ENCODE measurements at places on chromosomes 13 and 19.

- H3K27me3 ChIP-seq: no peaks in the 10 kb centered on the region
- no peak overlapping the region for H3K27ac ChIP-seq
- H3K4me3 ChIP-seq: no peak overlapping the region
- no peaks in the 10 kb centered on the region for H3K36me3 ChIP-seq
- H3K4me1 ChIP-seq: no peaks in the 10 kb centered on the region
These were observed 621.2 kb upstream of the SPRY2 start for GRCh38 chr13:80962173-80962572.

- no peak overlapping the region for H3K4me3 ChIP-seq
- no peak overlapping the region for H3K27ac ChIP-seq
- DNase-seq: no peak
- peaks cover 2% of the 10 kb centered on the region for H3K36me3 ChIP-seq
- H3K4me1 ChIP-seq: no peaks in the 10 kb centered on the region
- no peaks in the 10 kb centered on the region for H3K27me3 ChIP-seq
These were observed 38.4 kb upstream of the ADGRE5 start for GRCh38 chr19:14342809-14343208.

- no peaks in the 10 kb centered on the region for H3K4me1 ChIP-seq
- peaks cover 54% of the 10 kb centered on the region for H3K27me3 ChIP-seq
- no peak overlapping the region for H3K4me3 ChIP-seq
- no peak for DNase-seq
These were observed 34.3 kb downstream of the CYP2B6 start for GRCh38 chr19:41025411-41025810.

DNA sequence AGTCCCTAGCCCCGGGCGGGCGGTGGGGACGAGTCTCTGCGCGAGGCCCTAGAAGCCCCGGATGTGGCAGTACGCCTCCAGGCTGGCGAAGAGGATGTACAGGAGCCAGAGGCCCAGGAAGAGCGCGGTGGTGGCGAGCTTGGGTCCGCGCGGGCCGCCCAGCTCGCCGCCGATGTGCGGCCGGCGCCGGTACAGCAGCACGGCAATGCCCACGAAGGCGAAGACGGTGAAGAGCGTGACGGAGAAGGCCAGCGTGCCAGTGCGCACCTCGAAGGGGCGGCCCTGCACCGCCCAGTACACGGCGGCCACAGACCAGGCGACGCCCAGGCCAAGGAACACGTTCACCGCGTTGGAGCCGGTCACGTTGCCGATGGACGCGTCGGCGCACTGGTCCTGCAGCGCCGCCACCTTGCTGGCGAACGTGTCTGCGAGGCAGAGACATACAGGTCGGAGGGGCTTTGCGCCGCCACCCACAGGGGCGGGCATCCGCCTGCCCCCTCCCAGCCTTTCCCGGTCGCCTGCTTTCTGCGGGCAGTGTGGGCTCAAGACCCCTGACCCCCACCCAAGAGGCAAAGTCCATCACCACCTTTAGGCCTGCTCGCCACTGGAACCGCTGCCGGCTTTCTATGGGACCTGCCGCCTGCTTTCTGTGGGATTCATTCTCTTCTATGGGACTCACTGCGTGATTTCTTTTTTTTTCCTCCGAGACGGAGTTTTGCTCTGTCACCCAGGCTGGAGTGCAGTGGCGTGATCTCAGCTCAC lies 10.9 kb upstream of the MEIS3 start:
- H3K27ac ChIP-seq: no peak overlapping the region
- peaks cover 14% of the 10 kb centered on the region for H3K4me1 ChIP-seq
- peak overlapping the region; percentile 61 for H3K4me3 ChIP-seq
- no peak for DNase-seq
- peaks cover 32% of the 10 kb centered on the region for H3K27me3 ChIP-seq

DNA sequence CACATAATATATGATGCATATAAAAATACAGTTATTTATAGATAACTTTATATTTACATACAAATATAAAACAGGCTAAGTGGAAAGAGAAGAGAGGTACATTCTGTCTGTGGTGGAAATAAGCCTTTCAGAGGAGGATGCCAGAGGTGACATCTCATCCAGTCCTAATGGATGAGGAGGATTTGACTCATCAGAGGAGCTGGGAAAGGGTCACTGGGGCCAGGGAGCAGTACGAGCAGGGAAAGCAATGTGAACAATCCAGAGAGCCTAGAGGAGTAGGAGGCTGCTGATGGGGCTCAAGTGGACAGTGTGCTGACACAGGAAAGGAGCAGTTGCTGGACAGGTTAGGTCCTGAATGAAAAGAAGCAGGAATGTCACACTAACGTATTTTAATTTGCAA lies 18.6 kb downstream of the NALCN start:
- DNase-seq: no peak
- H3K36me3 ChIP-seq: no peaks in the 10 kb centered on the region
- H3K27me3 ChIP-seq: no peaks in the 10 kb centered on the region
- no peaks in the 10 kb centered on the region for H3K4me1 ChIP-seq
- no peak overlapping the region for H3K27ac ChIP-seq
- no peak overlapping the region for H3K4me3 ChIP-seq

GRCh38 chr13:75393839-75394520 lies 88.0 kb downstream of the TBC1D4 start:
- H3K27ac ChIP-seq: no peak overlapping the region
- H3K27me3 ChIP-seq: peaks cover 11% of the 10 kb centered on the region
- H3K4me3 ChIP-seq: no peak overlapping the region
- DNase-seq: no peak
- no peaks in the 10 kb centered on the region for H3K4me1 ChIP-seq
- H3K36me3 ChIP-seq: no peaks in the 10 kb centered on the region

GRCh38 chr13:27960362-27961226 lies 8.5 kb downstream of the CDX2 start:
- no peak overlapping the region for H3K27ac ChIP-seq
- peaks cover 93% of the 10 kb centered on the region for H3K27me3 ChIP-seq
- DNase-seq: no peak
- H3K4me1 ChIP-seq: no peaks in the 10 kb centered on the region
- no peaks in the 10 kb centered on the region for H3K36me3 ChIP-seq
- H3K4me3 ChIP-seq: peak overlapping the region; percentile 20

DNA sequence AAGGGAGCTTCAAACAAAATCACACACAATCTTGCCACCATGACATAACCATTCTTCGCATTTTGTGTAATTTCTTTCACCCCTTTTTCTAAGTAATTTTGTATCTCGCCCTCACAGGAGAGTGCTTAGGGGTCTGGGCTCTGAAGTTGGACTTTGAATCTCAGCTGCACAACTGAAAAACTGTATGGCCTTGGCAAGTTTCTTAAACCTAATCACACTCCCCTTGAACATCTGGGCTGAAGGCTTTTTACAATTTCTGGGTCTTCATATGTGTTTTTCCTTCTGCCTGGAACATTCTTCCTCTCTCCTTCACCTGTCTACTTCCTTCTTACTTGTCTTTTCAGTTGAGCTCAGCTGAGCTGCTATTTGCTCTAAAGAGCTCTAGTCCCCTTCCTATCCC lies 24.3 kb upstream of the CPB2 start:
- H3K4me3 ChIP-seq: no peak overlapping the region
- H3K27me3 ChIP-seq: no peaks in the 10 kb centered on the region
- H3K27ac ChIP-seq: no peak overlapping the region
- DNase-seq: no peak
- H3K4me1 ChIP-seq: peaks cover 44% of the 10 kb centered on the region

DNA sequence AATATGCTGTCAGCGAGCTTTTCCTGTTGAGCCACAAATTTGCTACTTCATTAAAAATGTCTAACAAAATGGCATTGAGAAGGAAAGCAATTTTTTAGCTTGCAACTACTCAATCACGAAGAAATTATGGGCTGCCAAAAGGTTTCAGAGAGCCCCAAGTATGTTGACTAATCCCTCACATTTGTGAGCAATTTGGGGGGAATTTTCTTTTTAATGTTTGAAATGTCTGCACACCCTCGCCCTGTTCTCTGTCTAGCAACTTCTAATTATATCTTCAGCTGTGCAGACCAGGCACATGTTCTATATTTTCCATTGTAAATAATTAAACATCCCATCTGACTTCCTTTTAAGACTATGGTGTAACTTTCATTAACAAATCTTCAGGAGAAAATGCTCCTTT lies 192.9 kb downstream of the DCT start:
- H3K27me3 ChIP-seq: peaks cover 7% of the 10 kb centered on the region
- H3K36me3 ChIP-seq: peaks cover 4% of the 10 kb centered on the region
- H3K4me1 ChIP-seq: no peaks in the 10 kb centered on the region
- no peak for DNase-seq
- no peak overlapping the region for H3K27ac ChIP-seq
- H3K4me3 ChIP-seq: no peak overlapping the region

DNA sequence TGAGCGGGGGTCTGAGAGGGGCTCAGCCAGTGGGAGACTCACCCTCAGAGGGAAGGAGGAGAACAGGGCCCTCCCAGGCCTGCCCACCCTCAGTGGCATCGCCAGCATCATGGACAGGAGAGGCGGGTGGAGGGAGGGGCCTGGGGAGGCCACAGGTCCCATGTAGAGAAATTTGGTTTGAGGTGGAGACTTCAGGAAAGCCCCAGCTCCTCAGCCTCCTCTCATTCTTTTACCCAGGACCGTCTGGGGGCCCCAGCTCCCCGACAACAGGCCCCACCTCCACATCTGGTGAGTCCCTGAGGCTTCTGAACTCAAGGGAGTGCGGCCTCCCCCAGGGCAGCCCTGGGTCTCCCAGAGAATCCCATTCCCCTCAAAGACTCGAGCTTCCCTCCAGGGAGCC lies 3.1 kb downstream of the LILRB1 start:
- H3K27ac ChIP-seq: no peak overlapping the region
- H3K36me3 ChIP-seq: peaks cover 10% of the 10 kb centered on the region
- no peak overlapping the region for H3K4me3 ChIP-seq

GRCh38 chr13:106467427-106468122 lies 67.9 kb downstream of the EFNB2 start:
- peaks cover 25% of the 10 kb centered on the region for H3K27me3 ChIP-seq
- H3K4me1 ChIP-seq: no peaks in the 10 kb centered on the region
- H3K4me3 ChIP-seq: no peak overlapping the region
- DNase-seq: no peak
- H3K27ac ChIP-seq: no peak overlapping the region
- no peaks in the 10 kb centered on the region for H3K36me3 ChIP-seq

GRCh38 chr19:11970174-11970573 lies 5.3 kb downstream of the ZNF763 start:
- H3K4me1 ChIP-seq: peaks cover 8% of the 10 kb centered on the region

DNA sequence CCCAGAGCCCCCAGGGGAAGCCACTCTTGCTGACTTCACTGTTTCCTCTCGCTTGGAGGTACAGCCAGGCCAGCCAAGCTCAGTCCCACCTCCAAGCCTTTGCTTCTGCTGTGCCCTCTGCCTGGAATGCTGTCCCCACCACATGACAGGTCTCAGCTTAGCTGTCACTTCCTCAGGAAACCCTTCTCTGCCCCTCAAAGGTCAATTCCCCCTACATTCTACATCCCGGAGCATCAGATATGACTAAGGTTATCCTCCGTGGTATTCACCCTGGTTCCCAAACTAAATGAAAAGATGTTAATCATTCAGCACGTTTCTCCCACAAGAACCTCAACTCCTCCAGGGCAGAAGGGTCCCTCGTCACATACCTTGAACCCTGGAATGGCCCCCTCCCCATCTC lies 53.5 kb downstream of the PTPRS start:
- peaks cover 72% of the 10 kb centered on the region for H3K27me3 ChIP-seq
- H3K36me3 ChIP-seq: no peaks in the 10 kb centered on the region
- no peak for DNase-seq
- H3K4me1 ChIP-seq: peaks cover 7% of the 10 kb centered on the region

DNA sequence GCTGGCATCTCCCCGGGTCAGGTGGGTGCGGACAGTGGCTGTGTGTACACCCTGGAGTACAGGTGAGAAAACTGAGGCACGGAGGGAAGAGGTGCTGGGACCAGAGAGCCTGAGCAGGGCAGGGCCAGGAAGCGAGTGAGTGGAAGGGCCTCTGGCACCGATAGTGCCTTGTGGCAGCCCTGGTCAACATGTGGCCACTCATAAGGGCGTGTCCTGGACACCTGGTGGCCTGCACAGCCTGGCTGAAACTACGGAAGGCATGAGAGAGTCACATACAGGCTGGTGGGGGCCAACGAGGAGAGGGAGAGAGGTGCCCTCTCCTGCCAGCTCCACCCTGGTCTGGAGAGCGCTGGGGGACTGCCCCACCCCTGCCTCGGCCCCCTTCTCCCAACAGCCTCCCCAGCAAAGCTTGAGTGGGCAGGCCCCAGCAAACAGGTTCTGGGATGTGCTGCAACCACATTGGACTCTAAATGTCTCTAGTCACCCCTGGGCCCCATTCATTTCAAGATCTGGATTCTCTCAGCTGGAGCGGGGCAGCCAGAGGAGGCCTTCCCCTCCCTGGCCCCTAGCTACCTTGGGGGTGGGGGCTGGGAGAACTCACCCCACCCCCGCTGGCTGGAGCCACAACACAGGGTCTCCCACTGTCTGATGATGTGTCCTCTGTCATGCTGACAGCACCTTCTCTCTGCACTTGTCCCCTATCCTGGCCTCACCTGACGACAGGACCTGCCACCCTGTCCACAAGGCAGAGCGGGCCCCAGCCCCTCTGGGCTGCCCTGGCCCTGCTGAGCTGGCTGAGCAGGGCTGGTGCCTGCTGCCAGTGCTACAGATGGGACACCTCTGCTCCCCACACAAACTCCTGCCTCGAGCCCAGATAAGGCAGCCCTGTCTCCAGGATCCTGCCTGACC lies 5.8 kb downstream of the CBARP start:
- no peak overlapping the region for H3K4me3 ChIP-seq
- H3K27me3 ChIP-seq: no peaks in the 10 kb centered on the region
- DNase-seq: no peak
- H3K4me1 ChIP-seq: no peaks in the 10 kb centered on the region

All from central memory CD8-positive, alpha-beta T cell (primary cell).